Stimulated activated CD4-positive, alpha-beta T cell treated with anti-CD3 and anti-CD28 coated beads, Interleukin-1b, Interleukin-23, amount 100 ng/mL, for 48 hours (primary cell): ENCODE measurements at places on chromosomes 7 and 10.

- no peak for DNase-seq
Observed at GRCh38 chr10:113161066-113161465, 211.0 kb downstream of the TCF7L2 start.

- DNase-seq: no peak
Observed at GRCh38 chr7:7474436-7474835, 61.2 kb downstream of the COL28A1 start.

GRCh38 chr7:157690833-157691585 lies 354.2 kb downstream of the DNAJB6 start:
- DNase-seq: no peak

- no peak for DNase-seq
Observed at GRCh38 chr10:88642209-88642608, 22.0 kb upstream of the LIPF start.

- no peak for DNase-seq
Observed at GRCh38 chr10:48369501-48369900, 63.0 kb downstream of the MAPK8 start.

GRCh38 chr7:140214075-140214684 lies 37.4 kb upstream of the KDM7A start:
- DNase-seq: peak; percentile 48

GRCh38 chr7:29839302-29839701 lies 33.0 kb downstream of the WIPF3 start:
- no peak for DNase-seq

- no peak for DNase-seq
Observed at GRCh38 chr10:94052866-94053791, 59.4 kb downstream of the PLCE1 start.

DNA sequence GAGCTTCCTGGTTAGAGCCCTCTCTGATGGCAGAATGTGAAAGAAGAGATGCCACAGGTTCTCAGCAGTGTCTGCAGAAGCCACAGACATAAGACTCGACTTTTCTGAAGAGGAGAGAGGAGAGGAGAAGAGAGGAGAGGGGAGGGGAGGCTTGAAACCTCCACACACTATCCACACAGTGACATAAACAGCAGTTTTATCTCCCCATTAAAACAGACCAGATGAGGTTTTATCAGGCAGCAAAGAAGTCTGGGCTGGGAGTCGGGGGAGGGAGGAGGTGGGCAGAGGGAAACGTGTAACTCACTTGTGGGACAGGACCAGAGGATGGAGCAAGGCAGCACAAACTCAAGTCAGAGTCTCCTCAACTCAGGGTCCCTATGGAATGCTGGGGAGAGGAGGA lies 76.5 kb downstream of the XPNPEP1 start:
- no peak for DNase-seq

DNA sequence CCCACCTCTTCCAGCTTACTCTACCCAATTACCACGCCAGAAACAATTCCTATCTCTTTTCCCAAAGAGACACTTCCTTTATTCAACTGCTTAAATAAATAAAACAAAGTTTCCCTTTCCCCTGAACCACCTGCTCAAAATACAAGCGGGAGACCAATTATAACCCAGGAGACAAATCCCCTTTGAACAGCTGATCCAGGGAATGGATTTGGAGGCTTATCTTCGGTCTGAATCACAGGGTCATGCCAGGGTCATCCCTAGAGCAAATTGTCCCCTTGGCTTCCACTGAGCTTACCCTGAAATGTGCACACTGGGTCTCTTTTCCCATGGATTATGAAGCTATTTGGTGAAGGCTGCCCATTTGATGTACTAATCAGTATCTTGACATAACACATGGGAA lies 99.9 kb upstream of the JAZF1 start:
- no peak for DNase-seq

DNA sequence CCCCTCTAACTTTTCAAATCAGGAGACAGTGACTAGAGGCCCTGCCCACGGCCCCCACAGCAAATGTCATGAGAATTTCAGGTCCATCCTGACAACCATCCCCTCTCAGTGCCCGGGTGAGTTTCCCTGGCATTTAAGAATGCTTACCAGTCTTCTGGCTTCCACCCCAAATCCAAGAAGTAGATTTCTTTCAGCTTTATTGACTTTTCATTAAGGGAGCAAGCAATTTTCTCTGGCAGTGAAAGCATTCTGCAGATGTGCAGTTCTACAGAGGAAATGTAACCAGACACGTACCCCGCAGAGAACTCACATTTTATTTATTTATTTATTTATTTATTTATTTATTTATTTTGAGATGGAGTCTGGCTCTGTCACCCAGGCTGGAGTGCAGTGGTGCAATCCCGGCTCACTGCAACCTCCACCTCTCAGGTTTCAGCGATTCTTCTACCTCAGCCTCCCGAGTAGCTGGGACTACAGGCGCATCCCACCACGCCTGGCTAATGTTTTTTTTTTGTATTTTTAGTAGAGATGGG lies 120.9 kb upstream of the KCTD7 start:
- no peak for DNase-seq

DNA sequence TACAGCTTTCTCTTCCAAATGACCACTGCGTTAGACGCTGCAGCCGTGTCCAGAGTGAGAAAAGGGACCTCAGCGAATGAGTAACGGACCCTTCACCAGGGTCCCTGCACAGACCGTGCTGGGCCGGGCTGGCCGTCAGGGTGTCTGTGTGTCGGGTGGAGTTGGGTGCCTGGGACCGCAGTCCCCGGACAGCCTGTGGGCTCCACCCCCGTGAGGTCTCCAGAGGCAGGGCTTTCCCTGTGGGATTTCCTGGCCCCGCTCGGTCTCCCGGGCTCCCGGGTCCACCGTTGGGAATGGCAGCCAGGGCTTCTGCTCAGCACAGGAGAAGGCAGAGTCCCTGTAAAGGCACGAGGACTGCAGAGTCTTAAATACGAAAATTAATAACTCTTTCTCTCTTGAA lies 509.7 kb downstream of the TCERG1L start:
- no peak for DNase-seq

DNA sequence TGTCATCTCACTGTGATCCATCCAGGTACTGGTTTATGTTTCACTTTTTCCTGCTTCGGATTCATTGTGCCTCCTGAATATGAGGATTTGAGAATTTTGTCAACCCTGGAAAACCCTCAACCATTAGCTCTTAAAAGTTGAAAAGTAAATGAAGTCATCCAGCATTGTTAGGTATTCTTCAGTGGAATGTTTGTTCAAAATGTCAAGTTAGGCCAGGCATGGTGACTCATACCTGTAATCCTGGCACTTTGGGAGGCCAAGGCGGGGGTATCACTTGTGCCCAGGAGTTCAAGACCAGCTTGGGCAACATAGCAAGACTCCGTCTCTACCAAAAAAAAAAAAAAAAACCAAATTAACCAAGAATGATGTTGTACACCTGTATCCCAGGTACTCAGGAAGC lies 222.1 kb downstream of the NSUN6 start:
- no peak for DNase-seq
